Ovary (tissue), 10 donors: ENCODE measurements at places on chromosomes 3 and 15. TPM values are rescaled to one million over a fixed set of nuclear protein-coding genes. Genes with fewer than 3 reads are reported as not detected.

Gene GRK7
- polyA plus RNA-seq, result not detected

Gene TM4SF1
- polyA plus RNA-seq, result 184 TPM

DNA sequence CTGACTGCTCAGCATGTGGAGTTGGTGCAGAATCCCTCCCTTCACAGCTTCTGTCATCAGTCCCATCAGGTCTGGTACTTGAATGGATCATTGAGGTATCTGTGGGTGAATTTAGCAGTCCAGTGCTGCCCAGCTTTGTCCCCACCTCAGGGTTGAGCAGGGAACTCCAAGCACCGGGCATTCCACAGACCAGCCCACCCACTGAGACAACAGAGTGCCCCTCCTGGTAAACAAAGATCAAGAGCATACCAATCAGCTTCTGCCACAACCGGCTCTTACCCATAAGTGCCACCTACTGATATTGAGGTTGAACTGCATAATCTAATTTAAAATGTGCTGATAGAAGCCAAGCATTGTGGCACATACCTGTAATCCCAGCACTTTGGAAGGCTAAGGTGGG, 57.1 kb upstream of the FXR1 start:
- H3K36me3 ChIP-seq, result no peaks in the 10 kb centered on the region
- no peak overlapping the region for H3K4me3 ChIP-seq
- no peaks in the 10 kb centered on the region for H3K27me3 ChIP-seq
- no peaks in the 10 kb centered on the region for H3K4me1 ChIP-seq

Gene CPN2
- 1.6 TPM for polyA plus RNA-seq

DNA sequence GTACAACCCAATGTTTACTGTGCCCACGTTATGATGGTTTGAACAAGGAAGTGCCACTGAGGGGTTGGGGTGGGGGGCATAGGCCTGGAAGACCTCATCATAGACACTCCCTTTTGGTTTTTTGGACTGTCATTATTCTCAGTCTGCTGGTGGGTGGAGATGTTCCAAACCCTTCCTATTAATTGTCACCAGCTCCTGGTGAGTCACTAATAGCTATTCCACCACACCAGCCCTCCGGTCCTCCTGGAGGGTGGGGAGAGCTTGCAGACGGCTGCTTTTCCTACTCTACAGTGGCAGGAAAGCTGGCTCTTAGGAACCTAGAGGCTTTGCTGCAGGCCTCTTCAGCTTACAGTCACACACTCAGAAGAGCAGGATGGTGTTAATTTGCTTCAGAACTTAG, 9.0 kb upstream of the COPG1 start:
- no peak for DNase-seq
- H3K4me3 ChIP-seq, result no peak overlapping the region
- H3K4me1 ChIP-seq, result no peaks in the 10 kb centered on the region
- no peak overlapping the region for H3K27ac ChIP-seq

Gene LMAN1L
- polyA plus RNA-seq, result not detected

Gene CLDN11
- 125 TPM for polyA plus RNA-seq

DNA sequence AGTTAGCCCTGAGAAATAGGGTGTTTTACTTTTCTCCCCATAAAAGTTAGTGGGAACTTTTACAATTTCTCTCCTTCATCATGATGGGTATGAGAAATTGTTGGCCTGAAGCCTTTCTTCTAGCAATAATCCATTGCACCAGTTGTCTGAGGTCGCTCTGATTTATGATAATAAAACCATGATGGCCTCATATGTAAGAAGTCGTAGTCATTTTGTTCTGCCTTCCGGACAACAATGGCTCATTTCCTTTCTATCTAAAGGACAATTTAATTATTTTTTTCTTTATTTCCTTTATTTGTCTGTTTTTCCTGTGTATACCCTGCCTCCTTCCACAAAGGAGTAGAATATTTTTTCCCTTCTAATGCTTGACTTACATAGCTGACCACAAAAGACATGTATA, 31.6 kb upstream of the GNB4 start:
- H3K36me3 ChIP-seq, result no peaks in the 10 kb centered on the region
- no peak for DNase-seq
- H3K4me3 ChIP-seq, result no peak overlapping the region
- H3K27me3 ChIP-seq, result no peaks in the 10 kb centered on the region
- no peak overlapping the region for H3K27ac ChIP-seq
- H3K4me1 ChIP-seq, result no peaks in the 10 kb centered on the region

Gene CIDEC
- 1.4 TPM for polyA plus RNA-seq

DNA sequence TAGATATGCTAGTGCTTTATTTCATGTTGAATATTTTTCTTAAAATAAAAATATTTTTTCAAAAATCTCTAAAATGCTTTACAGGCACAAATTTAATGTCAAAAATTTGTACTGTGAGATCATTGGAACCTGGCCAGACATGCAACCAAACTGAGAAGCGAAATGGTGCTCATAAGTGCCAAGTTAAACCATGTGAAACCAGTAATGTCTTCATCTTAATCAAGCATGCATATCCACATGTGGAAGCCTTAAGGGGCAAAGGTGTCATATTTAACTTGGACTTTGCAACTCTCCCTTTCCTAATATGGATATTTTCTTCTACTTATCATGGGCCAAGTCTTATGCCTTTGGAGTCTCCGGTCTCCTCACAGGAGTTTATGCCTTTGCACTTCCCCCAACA, 208.9 kb upstream of the COL8A1 start:
- H3K36me3 ChIP-seq, result no peaks in the 10 kb centered on the region
- H3K27me3 ChIP-seq, result no peaks in the 10 kb centered on the region
- no peak overlapping the region for H3K4me3 ChIP-seq
- no peak overlapping the region for H3K27ac ChIP-seq
- no peaks in the 10 kb centered on the region for H3K4me1 ChIP-seq
- DNase-seq, result no peak

DNA sequence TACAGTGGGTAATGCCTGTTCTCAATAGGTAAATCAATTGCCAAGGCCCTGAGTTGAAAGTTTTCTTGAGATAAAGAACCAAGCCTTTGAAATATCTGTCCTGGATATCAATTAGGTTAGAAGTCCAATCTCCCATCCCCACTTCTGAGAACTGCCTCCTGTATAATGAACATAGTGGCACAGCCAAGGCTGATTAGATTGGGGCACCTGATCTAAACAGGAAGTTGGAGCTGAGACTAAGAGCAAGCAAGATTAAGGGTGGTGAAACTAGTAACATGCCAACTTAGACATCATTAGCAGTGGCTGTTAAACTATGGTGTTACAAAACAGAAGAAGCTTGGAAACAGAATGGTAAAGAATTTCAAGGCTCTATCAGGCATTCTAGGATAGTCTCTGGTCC, 137.7 kb upstream of the TMEM108 start:
- no peaks in the 10 kb centered on the region for H3K36me3 ChIP-seq
- H3K27me3 ChIP-seq, result no peaks in the 10 kb centered on the region
- H3K4me3 ChIP-seq, result no peak overlapping the region
- no peak for DNase-seq
- no peak overlapping the region for H3K27ac ChIP-seq

Gene SUCNR1
- polyA plus RNA-seq, result 0.04 TPM

Gene GOLGA6L6
- not detected for polyA plus RNA-seq

- H3K27ac ChIP-seq, result no peak overlapping the region
- no peaks in the 10 kb centered on the region for H3K36me3 ChIP-seq
- H3K27me3 ChIP-seq, result no peaks in the 10 kb centered on the region
- peaks cover 4% of the 10 kb centered on the region for H3K4me1 ChIP-seq
- no peak for DNase-seq
- H3K4me3 ChIP-seq, result no peak overlapping the region
Measured at GRCh38 chr15:85312929-85313331, 67.5 kb upstream of the AKAP13 start.

Gene RNU6-1
- polyA plus RNA-seq, result not detected

DNA sequence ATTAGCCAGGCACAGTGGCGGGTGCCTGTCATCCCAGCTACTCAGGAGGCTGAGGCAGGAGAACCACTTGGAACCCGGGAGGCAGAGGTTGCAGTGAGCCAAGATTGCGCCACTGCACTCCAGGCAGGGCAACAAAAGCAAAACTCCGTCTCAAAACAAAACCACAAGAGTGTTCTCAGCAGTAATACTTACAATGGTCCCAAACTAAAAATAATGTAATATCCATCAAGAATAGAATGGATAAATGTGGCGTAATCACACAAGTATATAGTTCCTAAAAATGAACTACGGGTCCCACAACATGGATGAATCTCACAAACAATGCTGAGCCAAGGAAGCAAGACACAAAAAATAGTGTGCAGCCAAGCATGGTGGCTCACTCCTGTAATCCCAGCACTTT, 39.2 kb downstream of the STAG1 start:
- H3K36me3 ChIP-seq, result no peaks in the 10 kb centered on the region
- no peaks in the 10 kb centered on the region for H3K27me3 ChIP-seq
- H3K4me1 ChIP-seq, result peaks cover 9% of the 10 kb centered on the region
- H3K27ac ChIP-seq, result no peak overlapping the region
- no peak overlapping the region for H3K4me3 ChIP-seq

Gene RCN2
- polyA plus RNA-seq, result 51.3 TPM

DNA sequence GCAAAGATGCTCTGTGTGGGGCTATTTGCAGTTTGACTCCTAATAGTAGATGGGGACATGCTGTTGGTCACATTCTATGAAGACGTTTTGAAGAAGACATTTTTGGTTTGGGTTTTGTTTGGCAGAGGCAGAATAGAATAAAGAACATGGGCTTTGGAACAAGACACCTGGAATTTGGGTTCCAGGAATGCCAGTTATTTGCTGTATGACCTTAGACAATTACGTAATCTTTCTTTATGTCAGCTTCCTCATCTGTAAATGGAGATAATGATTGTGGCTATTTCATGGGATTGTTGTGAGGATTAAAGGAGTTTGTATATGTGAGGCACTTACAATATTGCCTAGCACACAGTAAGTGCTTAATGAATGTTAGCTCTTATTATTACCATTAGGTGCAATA, 91.6 kb downstream of the MESD start:
- peaks cover 3% of the 10 kb centered on the region for H3K4me1 ChIP-seq
- H3K4me3 ChIP-seq, result no peak overlapping the region
- no peaks in the 10 kb centered on the region for H3K27me3 ChIP-seq
- DNase-seq, result no peak
- no peaks in the 10 kb centered on the region for H3K36me3 ChIP-seq
- no peak overlapping the region for H3K27ac ChIP-seq

- no peak overlapping the region for H3K4me3 ChIP-seq
- peaks cover 7% of the 10 kb centered on the region for H3K4me1 ChIP-seq
Measured at GRCh38 chr3:8442993-8443650, 58.5 kb upstream of the LMCD1 start.

DNA sequence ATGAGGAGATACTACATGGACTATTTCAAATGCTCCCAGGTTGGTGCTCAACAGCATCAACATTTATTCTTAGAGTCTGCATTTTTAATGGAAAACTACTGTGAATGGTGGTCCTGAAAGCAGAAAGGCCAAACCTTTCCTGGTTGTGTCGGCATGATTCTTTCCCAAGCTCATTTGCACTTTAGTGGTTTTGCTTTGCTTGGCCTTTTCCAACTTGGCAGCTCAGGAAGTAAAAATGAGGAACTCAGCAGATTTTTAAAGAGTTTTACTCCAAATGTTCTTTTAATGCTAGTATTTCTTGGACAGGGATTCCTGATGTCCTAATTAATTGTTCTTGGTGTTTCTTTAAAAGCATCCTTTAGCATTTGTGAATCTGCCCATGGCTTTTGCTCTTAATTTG, 197.4 kb downstream of the SLC9A9 start:
- DNase-seq, result no peak
- H3K4me1 ChIP-seq, result peaks cover 1% of the 10 kb centered on the region
- no peak overlapping the region for H3K27ac ChIP-seq
- no peaks in the 10 kb centered on the region for H3K27me3 ChIP-seq
- H3K36me3 ChIP-seq, result no peaks in the 10 kb centered on the region

- no peaks in the 10 kb centered on the region for H3K36me3 ChIP-seq
- no peak overlapping the region for H3K27ac ChIP-seq
- H3K4me1 ChIP-seq, result no peaks in the 10 kb centered on the region
Measured at GRCh38 chr3:29183346-29184087, 97.4 kb upstream of the RBMS3 start.

Gene PROS1
- polyA plus RNA-seq, result 44.0 TPM
